ENCODE measurements at places on chromosomes 3 and 15.

DNA sequence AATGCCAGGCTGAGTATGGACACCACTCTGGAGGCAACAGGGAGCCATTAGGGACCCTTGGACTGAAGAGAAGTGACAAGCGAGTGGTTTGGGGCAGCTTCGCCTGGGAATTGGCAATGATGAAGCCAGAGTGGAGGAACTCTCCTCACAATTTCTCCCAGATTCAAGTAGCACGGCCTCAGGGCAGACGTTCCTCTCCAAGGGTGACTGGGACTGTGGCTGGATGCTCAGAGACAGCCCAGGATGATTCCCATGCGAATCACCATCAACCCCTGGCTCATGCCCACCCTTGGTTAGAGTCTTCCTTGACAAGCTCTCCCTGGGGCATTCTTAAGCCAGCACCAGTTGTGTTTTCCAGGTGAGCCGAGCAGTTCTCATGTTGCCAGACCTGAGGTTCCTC is 16.3 kb upstream of the DOCK3 start:
- no peak for DNase-seq

- no peak for DNase-seq
Measured at GRCh38 chr3:117566926-117567325, 857.3 kb downstream of the TUSC7 start.

DNA sequence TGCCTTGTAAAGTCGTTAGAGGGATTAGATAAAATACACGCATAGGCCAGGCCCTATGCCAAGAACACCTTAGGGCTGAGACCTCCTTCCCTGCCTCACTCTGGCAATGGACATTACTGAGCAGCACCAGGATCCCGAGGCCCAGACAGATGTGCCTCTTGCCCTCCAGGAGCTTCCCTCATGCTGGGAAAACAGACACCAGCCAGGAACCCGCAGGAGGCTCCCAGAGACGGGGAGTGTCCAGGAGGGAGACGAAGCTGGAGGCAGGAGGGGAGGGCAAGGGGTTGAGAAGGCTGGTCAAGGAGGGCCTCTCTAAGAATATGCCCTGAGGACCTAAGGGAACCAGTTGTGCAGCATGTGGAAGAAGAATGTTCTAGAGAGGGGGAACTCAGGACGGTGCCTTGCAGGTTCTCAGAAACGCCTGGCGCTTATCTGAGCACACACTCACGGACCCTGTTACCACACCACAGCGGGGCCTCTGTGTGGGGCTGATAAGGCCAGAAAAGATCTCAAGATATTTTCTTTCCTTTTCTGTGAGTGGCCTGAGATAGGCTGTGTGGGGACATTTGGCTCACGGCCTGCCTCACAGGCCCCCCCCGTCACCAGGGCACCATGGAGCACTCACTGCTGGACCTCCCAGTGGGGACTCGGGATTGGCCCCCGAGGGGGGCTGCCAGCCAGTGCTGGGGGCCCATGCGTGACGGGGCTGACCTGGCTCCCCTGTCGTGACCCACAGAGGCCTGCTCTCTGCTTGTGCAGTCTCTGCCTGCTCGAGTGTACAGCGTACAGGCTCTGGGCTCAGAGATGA is 22.0 kb upstream of the CYP11A1 start:
- DNase-seq = no peak

DNA sequence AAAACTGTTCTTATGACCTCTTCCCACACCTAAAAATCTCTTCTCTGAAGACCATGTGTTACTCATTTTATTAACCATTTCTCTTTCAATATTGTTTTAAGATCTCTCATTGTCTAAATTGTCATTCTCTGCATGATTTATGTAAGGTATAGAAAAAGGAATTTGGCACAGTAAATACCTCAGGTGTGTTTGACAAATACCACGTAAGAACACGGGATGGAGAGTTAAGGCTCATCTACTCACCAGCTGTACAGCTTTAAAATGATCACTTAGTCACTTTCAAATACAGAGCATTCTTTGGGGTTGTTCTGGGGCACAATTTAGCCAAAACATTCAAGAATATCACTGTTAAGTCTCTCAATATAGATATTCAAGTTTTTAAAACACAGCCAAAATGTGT is 627.1 kb downstream of the MCTP2 start:
- no peak for DNase-seq

DNA sequence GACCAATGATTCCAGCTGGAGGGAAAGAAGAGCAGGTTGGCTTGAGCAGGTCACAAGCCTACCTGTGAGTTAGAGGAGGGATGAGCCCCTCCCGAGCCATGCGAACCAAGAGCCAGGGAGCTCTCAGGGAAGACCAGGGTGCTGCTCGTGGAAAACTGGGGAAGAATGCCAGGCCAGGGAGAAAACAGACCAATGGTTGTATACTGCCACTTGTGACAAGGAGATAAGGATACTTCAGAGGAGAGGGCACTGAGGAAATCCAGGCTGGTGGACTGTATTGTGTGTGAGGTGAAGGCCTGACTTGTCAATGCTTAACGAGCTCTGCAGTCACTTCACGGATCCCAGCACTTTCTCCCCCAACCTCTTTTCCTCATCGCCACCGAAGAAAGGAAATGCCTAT is 177.7 kb downstream of the SSR3 start:
- DNase-seq = no peak

DNA sequence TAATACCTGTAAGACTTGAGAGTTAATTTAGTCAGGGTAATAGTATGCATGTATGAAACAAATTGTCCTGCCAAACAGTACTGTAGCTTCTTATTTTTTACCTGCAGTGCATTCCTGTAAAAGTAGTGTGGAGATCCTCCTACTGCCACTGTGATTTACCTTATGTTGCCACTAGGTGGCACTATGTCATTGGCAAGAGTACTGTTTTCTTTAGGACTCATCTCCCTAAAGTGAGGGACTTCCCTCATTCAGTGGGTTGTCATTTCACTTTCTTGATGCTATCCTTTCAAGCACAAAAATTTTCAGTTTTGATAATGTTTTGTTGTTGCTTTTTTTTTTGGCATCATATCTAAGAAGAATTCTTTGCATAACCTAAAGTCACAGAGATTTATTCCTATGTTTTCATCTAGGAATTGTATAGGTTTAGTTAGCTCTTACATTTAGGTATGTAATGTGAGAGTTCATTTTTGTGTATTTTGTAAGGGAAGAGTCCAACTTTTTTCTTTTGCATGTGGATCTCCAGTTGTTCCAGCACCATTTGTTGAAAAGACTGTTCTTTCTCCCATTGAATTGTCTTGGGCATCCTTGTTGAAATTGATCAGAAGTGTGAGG is 105.7 kb downstream of the AKAP13 start:
- DNase-seq = peak; percentile 77

- no peak for DNase-seq
Measured at GRCh38 chr3:99648101-99648500, 9.7 kb downstream of the COL8A1 start.

GRCh38 chr3:8001712-8002111 is 499.9 kb upstream of the LMCD1 start:
- no peak for DNase-seq

DNA sequence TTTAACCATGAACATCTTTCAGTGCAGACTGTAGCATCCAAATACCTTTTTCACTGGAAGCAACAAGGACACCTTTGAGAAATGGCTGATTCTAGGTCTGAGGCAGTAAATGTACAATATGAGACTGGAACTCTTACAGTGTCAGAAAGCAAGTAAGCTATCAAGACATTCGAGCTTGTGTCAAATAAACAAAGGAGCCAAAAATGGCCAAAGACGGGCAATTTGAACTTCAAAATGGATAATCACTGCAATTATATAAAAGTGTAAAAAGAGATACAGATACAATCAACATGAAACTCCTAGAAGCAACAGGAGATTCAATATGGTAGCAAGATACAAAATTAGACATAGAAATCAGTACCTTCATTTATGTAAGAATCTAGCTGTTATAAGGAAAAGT is 138.5 kb upstream of the CCDC54 start:
- DNase-seq = no peak

GRCh38 chr3:131393051-131393450 is 11.5 kb downstream of the NUDT16 start:
- no peak for DNase-seq

DNA sequence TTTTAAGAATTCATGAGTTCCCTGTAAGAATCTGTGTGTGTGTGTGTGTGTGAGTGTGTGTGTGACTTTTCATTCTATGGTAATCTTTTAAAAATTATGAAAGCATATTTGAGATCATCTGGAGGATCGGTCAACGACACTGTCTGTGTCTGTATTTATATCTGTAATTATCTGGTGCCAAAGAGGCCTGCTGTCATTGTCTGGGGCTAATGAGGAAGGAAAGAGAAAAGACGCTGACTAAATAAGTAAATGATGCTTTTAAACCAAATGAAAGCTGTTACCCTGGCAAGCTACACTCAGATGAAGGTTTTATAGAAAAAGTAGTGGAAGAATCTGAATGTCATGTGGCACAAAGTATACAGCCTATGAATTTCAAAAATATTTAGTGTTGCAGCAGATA is 439.8 kb downstream of the RBMS3 start:
- DNase-seq = no peak

- DNase-seq = no peak
Measured at GRCh38 chr15:93913310-93913709, 318.1 kb upstream of the MCTP2 start.

DNA sequence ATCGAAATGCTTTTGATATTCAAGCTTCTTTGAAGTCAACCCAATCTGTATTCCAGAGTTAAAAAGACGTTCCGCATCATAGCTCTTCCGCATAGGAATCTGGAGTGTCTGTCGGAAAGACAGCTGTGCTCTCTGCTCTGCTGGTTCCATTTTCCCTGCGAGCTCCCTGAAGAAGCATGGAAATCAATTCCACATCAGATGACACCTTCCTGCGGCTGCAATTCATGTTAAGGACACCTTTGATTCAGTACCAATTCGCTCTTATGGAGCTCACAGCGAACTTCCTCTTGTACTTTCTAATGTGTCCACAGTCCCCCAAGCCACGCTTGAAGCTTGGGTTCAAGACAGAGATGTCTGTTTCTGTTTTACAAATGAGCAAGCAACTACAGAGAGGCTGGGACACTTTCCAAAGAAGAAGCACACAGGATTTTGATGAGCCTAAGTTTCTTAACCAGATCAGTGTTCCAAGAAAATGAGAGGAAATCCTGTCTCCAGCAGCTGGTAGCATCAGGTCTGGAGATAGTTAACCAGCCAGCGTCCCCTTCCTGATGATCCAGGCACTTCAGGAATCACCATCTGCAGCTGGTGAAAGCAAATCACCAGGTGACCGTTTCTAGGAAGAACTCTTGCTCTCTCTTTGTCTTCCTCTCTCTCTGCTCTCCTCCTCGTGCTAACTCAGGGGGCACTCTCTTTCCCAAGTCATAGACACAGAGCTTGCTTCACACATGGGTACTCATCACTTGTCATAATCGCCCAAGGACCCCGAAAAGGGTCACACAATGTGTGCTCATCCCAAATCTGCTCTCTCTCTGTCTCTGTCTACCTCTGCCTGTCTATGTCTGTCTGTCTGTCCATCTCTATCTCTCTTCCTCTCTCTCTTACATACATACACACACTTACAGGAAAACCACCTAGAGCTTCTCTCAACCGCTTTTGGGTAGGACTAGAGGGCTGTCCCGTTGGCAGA is 281.8 kb downstream of the FAM43A start:
- DNase-seq = no peak

DNA sequence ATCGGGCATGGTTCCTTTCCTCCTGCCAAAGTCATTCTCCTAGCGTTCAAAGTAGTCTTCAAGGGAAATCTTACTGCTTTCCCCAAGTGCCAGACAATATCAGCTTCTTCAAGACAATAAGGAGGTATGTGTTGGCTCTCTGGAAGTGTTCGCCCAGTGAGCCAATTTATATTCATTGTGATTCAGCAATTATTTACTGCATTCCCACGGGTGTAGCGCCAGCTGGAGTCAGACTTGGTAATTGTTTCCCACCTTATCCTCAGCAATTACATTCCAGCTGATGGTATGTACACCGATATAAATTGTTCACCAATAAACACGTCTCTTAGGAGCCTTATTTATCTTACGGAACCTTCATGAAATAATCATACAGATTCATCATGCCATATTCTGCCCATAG is 103.6 kb upstream of the CTNNB1 start:
- peak; percentile 26 for DNase-seq

DNA sequence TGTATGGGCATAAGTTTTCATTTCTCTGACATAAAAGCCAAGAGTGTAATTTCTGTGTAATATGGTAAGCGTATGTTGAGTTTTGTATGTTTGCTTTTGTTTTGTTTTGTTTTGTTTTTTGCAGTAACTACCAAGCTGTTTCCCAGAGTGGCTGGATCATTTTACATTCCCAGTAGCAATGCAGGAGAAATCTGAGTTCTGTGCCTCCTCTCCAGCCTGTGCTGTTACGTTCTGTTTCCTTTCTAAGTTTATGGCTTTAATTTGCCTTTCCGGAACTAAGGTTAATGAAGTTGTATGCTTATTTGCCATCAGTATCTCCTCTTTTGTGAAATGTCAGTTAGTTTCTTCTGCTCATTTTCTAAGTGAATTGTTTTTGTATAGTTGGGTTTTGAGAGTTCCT is 307.8 kb downstream of the GABRG3 start:
- DNase-seq = no peak

DNA sequence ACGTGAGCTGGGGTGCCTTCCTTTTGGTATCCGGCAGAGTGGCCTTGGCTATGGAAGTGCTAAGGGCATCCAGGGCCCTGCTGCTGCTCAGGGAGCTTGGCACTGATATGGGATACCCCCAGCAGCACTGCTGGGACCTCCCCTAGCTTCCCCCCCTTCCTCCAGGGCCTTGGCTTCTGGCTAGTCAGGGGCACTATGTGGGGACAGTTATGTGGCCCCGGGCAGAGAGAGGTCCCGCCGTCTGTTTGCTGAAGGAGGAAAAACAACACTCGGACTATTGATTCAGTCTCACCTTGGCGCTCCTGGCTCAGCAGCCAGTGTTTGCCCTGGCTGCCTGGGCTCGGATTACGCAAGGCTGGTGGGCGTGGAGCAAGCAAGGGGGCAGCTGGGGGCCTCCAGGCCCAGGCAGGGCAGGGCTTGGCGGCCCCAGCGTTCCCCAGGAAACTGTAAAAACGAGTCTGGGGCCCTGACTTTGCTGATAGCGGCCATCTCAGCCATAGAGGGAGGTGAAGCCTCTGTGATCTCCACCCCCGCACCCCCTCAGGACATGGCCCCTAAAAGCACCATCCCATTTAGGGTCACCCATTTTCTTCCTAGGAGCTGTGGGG is 5.7 kb downstream of the FURIN start:
- DNase-seq = peak; percentile 46

DNA sequence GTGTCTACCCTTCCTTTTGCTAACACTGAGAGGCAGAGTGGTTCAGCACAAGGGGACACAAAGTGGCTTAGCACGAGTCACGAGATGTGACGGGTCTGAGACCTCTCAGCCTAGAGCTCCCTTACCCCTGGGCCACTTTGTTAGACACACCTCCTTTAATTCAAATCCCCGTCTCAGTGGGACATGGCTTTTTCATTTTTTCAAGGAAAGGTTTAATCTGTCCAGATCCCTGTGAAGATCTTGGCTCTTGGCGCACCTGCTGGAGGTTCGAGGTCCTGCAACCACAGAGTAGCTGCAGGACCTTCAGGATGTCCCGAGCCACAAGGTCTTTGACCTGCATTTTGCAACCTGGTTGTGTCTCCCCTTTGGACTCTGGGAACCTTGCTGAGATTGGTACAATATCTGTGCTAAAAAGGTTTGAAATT is 52.0 kb downstream of the LPP start:
- no peak for DNase-seq
